Thymus (tissue), 14 donors: ENCODE measurements at places on chromosomes 3 and 15. TPM values are rescaled to one million over a fixed set of nuclear protein-coding genes. Genes with fewer than 3 reads are reported as not detected.

ATP13A5 gene
- 0.37 TPM for polyA plus RNA-seq

DGKG gene
- 1.1 TPM for polyA plus RNA-seq

- no peak for DNase-seq
Measured at GRCh38 chr15:96762566-96762965, 432.1 kb downstream of the NR2F2 start.

DNA sequence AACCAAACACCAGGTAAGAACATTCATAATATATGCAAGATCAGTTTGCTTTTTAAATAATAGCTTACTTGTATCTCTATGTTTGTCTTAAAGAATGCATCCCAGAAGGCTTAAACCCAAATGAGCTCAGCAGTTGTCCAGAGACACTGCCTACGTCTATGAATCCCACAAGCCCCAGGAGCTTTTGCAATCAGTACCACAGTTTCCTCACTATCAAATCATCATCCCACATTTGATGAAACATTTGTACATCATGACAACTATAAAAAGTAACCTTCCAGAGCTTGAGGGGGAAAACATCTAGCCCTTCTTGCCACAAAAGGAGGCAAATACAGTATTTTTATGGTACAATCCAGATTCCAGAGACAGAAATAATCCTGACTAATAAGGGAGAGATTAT is 63.7 kb downstream of the ATP8B4 start:
- H3K4me3 ChIP-seq = no peak overlapping the region
- no peak overlapping the region for H3K27ac ChIP-seq
- H3K4me1 ChIP-seq = peaks cover 3% of the 10 kb centered on the region

SNX33 gene
- polyA plus RNA-seq = 11.3 TPM

GRCh38 chr15:20106026-20106425 is 435.6 kb downstream of the GOLGA6L6 start:
- H3K36me3 ChIP-seq = no peaks in the 10 kb centered on the region
- no peaks in the 10 kb centered on the region for H3K27me3 ChIP-seq
- no peaks in the 10 kb centered on the region for H3K4me1 ChIP-seq
- no peak overlapping the region for H3K27ac ChIP-seq

GRCh38 chr3:176041812-176042211 is 1155.5 kb downstream of the TBL1XR1 start:
- no peaks in the 10 kb centered on the region for H3K36me3 ChIP-seq
- no peaks in the 10 kb centered on the region for H3K27me3 ChIP-seq
- no peak overlapping the region for H3K27ac ChIP-seq
- no peak overlapping the region for H3K4me3 ChIP-seq

DNA sequence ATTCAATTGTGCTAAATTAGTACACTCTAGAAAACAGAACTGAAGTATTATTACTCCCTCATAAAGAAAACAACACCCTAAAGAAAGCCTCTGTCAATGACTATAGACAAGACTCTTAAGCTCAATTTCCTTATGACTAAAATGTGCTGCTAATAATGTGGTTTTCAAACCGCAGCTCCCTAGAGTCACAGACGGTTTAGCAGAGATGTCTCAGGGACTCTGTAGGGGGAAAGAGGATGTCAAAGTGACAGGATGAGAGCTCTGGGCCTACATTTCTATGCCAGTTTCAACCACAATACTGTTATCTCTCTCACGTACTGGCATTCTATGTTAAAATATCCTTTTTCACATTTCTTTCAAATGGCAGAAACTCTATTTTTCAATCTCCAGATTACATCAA is 37.6 kb upstream of the WDR49 start:
- H3K27ac ChIP-seq = no peak overlapping the region
- peaks cover 38% of the 10 kb centered on the region for H3K36me3 ChIP-seq
- peak; percentile 72 for DNase-seq
- H3K4me3 ChIP-seq = no peak overlapping the region
- no peaks in the 10 kb centered on the region for H3K4me1 ChIP-seq

BFSP2 gene
- 3.8 TPM for polyA plus RNA-seq

DNA sequence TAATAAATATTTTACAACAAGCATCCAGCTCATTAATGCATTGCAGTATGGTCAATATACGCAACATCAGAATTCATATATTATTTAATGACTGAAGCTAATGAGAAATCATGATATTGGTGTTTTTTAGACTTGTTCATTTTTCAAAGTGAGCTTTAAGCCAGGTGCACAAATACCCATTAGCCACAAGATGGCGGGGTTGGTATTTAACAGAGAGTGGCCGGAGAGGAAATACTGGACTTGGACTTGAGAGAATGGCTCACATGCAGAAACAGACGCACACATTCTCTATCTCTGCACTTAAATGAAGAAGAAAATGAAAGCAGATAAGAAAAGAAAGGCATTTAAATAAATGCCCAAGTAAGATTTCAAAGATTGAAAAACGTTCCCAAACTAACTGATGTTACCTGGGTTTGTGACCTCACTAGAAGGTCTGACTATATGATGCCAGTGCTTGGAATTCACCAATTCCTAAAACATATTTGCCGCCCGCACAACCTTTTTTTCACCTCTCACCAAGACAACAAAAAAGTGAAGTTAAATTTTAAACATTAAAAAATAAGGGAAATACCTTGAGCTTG is 21.2 kb upstream of the CRBN start:
- H3K27ac ChIP-seq = no peak overlapping the region
- H3K27me3 ChIP-seq = no peaks in the 10 kb centered on the region
- peak; percentile 22 for DNase-seq
- H3K4me1 ChIP-seq = no peaks in the 10 kb centered on the region
- no peak overlapping the region for H3K4me3 ChIP-seq

SRGAP3 gene
- 3.9 TPM for polyA plus RNA-seq

TRH gene
- polyA plus RNA-seq = 2.9 TPM

GRCh38 chr3:129182390-129183185 is 1.1 kb downstream of the CNBP start:
- H3K4me1 ChIP-seq = peaks cover 10% of the 10 kb centered on the region
- H3K27ac ChIP-seq = peak overlapping the region; percentile 97
- H3K4me3 ChIP-seq = peak overlapping the region; percentile 98
- H3K27me3 ChIP-seq = no peaks in the 10 kb centered on the region
- no peaks in the 10 kb centered on the region for H3K36me3 ChIP-seq
- DNase-seq = no peak

- no peak overlapping the region for H3K4me3 ChIP-seq
- DNase-seq = peak; percentile 60
- H3K4me1 ChIP-seq = no peaks in the 10 kb centered on the region
- H3K27ac ChIP-seq = no peak overlapping the region
Measured at GRCh38 chr3:68972358-68972979, 40.1 kb upstream of the TAFA4 start.

GOLGA6B gene
- polyA plus RNA-seq = not detected

- no peaks in the 10 kb centered on the region for H3K27me3 ChIP-seq
- DNase-seq = no peak
- H3K36me3 ChIP-seq = no peaks in the 10 kb centered on the region
- no peak overlapping the region for H3K4me3 ChIP-seq
- no peaks in the 10 kb centered on the region for H3K4me1 ChIP-seq
Measured at GRCh38 chr3:153652076-153652475, 469.1 kb upstream of the ARHGEF26 start.

LRRC34 gene
- polyA plus RNA-seq = 2.6 TPM
